ENCODE measurements at places on chromosomes 5 and 9.

GRCh38 chr5:179417696-179418095 is 72.4 kb upstream of the ADAMTS2 start:
- DNase-seq, result no peak

- peak; percentile 41 for DNase-seq
These were observed 51.3 kb downstream of the TGFBI start for GRCh38 chr5:136080113-136080482.

DNA sequence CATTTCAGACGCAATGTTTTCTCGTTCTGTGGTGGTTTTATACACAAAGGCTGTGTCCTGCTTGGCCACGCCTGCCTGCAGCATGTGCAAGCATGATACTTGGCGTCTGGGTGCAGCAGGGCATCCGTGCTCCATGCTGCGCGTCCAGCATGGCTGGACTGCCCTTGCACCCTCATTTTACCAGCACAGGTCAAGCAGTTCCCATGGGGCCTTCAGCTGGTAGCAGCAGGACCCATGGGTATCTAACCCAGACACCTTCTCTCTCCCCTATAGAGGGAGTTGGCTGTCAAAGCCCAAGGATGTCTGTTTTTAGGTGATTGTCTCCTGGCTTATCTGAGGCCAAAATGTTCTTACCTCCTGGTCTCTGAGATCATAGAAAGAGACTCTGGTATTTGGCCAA is 158.3 kb upstream of the PITX1 start:
- DNase-seq, result no peak

DNA sequence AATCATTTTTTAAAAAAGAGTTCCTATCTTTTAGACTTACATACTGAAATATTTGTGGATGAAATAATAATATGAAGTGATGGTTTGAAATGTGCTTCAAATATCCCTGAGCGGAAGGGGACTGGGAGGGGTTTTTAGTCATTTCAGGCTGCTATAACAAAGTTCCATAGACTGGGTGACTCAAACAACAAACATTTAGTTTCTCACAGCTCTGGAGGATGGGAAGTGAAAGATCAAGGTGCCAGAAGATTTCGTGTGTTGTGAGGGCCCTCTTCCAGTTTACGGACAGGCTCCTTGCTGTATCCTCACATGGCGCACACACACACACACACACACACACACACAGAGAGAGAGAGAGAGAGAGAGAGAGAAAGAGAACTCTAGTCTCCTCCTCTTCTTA is 27.1 kb upstream of the TEX10 start:
- DNase-seq, result peak; percentile 45

- DNase-seq, result no peak
These were observed 106.8 kb upstream of the FST start for GRCh38 chr5:53373451-53374158.

DNA sequence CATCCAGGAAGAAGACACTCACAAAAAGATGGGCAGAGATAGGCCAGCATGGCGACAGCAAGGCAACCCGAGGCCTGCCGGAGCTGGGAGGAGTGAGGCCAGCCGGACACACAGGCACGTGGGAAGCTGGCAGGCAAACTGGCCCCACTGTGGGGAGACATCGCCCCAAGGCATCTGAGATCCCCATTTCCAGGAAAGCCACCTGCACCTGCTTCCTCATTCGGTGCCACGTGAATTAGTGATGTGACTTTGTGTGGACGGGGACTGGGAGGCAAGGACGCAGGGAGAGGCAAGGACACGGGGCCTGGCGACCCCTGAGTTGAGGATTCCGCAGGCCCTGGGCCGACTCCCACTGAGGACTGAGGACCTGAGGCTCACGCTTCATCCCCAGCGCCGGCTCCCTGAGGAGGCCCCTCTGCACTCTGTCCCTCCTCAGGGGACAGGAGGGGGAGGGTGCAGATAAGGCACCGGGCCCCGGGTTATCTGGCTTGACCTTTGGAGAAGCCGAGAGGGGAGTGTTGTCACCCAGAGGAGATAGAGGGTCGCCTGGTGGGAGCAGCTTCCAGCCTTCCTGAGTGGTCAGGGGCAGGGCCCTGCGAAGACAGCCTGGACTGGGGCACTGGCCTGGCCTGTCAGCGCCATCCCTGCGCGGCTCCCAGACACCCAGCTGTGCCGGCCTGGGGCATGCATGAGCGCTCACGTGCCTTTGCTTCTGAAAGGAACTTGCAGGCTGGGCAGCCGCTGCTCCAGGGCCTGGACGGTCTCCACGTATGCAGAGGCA is 39.7 kb downstream of the NDUFS6 start:
- no peak for DNase-seq

GRCh38 chr9:69001921-69002320 is 12.0 kb downstream of the PRKACG start:
- no peak for DNase-seq

DNA sequence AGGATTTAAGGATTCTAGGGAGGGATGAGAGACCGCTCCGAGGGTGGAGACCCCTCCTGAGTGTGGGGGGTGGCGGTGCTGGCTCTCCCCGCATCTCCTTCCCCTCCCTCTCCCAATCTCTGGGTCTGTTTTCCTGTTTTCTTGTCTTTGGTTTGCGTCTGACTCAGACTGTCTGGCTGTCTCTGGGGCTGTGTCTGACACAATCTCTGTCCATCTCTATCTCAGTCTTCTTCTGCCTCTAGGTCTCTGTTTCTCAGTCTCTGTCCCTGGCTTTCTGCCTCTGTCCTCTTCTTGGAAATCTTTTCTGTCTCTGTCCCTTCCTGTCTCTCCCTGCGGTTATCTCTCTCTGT is 196 bp upstream of the GRM6 start:
- DNase-seq, result no peak

DNA sequence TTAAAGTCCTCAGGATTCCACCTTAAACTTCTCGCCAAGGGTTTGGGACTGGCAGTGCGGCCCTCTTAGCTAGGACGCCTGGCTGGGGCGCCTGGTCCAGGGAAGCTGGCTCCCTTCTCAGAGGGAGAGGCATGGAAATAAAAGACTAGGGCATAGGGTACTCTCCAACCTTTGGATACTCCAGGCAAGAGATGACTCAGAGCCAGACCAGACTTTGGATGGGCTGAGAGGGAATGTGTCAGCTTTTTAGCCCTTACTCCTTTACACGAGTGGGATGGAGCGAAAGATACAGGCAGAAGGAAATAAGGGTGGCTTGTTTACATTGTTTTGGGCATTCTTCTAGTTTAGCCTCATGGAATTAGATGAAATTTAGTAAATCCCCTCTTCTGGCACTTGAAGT is 48.2 kb downstream of the IL31RA start:
- DNase-seq, result peak; percentile 38

- no peak for DNase-seq
These were observed 5.9 kb upstream of the C9orf40 start for GRCh38 chr9:74958587-74958986.

GRCh38 chr5:15803280-15803679 is 303.3 kb downstream of the FBXL7 start:
- no peak for DNase-seq

- no peak for DNase-seq
These were observed 55.4 kb upstream of the CDH12 start for GRCh38 chr5:22908586-22908985.

DNA sequence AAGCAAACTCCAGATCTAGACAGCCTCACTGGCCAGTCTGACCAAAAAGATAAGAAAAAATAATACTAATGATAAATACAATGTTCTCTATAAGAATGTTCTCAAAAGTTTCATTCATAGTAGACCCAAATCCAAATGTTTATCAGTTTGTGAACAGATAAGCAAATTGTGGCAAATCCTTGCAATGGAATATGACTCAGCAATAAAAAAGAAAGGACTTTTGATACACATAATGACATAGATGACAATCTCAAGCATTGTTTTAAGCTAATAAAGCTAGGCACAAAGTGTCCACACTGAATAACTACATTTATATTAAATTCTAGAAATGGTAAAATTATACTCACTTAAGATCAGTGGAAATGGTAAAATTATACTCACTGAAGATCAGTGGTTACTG is 195.4 kb upstream of the TYRP1 start:
- no peak for DNase-seq

DNA sequence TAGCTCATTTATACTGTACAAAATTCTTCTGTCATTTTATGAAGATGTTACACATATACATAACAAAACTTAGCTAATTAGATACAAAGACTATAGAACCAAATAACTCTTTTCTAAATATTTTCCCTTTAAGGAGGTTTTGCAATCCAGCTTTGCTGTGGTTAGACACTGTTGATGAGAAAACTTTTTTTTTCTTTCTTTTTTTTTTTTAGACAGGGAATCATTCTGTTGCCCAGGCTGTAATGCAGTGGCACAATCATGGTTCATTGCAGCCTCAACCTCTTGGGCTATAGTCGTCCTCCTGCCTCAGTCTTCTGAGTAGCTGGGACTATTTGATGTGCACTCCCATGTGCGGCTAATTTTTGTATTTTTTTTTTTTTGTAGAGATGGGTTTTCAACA is 38.5 kb upstream of the CDKN2B start:
- peak; percentile 58 for DNase-seq

DNA sequence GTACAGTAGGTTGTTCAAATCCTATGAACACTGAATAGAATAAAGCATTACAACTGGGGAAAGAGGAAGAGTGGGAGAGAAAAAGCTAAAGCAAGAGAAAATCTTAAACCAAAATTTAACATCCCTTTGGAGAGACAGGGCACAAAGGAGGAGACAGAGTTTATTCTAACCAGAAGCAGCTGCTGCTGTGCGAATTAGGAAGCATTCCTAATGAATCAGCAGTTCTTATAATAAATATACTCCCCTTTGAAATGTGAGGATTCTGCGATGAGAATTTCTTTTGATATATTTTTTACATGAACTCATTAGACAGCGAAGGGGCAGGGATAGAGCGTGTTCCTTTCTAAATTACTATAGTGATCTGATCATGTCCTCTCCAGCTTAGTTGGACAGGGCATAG is 233.4 kb downstream of the DENND1A start:
- no peak for DNase-seq

GRCh38 chr9:73173557-73174329 is 22.1 kb downstream of the ANXA1 start:
- peak; percentile 66 for DNase-seq

DNA sequence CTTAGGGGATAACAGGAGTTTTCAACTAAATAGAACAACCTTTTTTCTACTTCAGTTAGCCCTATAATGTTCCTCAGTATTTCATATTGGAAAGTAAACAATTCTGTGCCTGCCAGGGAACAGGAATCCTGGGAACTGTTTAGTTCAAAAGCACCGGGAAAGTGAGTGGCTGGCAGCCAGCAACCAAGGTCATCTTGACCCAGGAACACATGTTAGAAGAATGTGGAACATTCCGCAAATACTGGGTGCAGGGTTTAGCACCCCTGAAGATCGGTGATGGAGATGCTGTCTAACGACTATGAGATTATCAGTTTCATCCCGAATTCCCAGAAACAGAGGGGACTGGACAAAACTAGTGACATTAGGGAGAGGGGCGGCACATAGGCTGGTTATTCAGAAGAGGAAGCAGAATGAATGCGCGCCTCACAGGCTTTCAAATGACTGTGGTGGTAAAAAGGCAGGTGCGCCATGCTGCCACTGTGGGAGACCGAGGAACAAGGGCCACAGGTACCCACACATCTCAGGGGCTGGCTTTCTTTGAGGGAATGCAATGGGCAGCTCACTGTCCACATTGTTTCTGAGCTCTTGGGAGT is 51.2 kb downstream of the IPPK start:
- DNase-seq, result no peak

DNA sequence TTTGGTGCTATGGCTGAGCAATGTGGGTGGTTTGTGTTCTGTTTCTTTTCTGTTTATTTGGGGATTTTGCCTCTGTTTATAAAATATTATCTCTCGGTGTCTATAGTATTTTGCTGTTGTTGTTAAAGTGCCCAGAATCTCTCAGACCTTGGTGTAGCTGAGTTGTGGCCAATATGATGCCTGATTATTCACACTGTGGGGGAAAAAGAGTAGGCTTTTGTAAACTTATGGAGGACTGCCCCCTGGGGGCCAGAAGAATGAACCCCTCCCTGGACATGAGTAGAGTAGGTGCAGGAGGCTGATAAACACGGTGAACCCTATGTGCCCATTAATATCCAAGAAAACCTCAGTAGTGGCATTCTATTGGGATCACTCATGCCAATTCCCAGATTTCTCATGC is 49.0 kb upstream of the DPYSL3 start:
- peak; percentile 55 for DNase-seq

DNA sequence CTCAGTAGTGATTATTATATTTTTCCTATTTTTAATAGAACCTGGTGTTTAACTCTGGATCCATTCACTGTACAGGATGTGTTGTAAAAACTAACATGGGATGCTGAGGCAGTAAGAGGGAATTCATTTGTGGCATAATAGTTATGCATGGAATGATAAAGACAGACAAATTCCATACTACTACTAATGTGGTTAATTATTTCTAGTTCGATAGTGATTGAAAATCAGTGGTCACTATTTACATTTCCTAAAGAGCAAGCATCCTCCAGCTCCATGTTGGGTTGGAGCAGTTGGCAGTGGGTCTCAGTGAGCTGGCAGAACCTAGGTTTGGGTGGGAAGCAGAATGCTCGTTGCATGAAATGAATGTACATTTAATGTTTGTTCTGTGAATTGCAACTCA is 122.6 kb downstream of the SAXO1 start:
- peak; percentile 38 for DNase-seq

GRCh38 chr9:134062461-134063087 is 5.3 kb downstream of the BRD3 start:
- DNase-seq, result no peak

DNA sequence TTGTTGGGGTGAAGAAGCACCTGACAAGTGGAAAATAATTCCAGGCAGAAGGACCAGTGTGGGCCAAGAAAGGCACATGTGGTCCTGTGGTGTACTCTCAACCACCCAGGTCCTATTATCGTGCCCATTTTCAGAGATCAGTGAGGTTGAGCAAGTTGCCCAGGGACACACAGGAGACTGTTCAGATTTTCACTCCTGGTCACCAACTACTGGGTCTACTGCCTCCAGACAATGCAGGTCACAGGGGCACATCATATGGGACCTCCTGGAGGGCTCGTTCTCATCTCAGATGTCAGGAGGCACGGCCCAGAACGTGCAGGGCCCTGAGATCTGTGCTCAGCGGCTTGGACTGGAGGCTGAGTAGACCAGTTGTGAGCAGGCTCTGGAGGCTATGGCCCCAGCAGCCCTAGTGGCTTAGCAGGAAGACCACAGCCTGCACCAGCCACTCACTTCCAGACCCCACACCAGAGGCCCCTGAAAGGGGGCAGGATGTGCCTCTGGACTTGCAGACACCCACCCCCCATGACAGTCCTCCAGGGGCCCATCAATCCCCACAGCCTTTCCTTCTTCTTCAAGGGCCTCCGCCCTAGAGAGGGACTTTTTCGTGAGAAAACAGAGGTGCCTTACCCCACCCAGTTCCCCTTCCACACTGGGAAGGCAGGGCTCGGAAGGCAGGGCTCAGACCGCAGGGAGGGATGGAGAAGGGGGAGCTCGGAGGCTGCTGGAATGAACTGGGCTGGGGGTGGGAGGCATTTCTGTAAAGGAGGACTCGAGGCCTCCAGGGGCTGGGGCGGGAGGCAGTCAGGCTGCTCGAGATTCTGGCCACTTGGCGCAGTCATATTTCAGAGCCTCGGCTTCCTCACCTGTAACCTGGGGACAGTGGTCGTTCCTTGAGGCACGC is 82.7 kb upstream of the NEURL1B start:
- no peak for DNase-seq

- DNase-seq, result no peak
These were observed 38.6 kb upstream of the LRRTM2 start for GRCh38 chr5:138913773-138914172.

- no peak for DNase-seq
These were observed 130.7 kb downstream of the PRKACG start for GRCh38 chr9:68883224-68883623.

GRCh38 chr5:150120062-150120441 is 33.7 kb upstream of the CSF1R start:
- DNase-seq, result no peak

- DNase-seq, result peak; percentile 87
These were observed 130.0 kb downstream of the LHFPL2 start for GRCh38 chr5:78518365-78519197.

GRCh38 chr9:131275332-131276093 is 797 bp downstream of the FAM78A start:
- no peak for DNase-seq
